Activated CD4-positive, alpha-beta T cell treated with anti-CD3 and anti-CD28 coated beads, Interleukin-10, Interleukin-2, amounts not matched to agents 100 ng/mL and 50 ng/mL, durations not matched to agents 16 hours and 8 hours (primary cell): ENCODE measurements at places on chromosomes 3 and 15.

- peak; percentile 31 for DNase-seq
Observed at GRCh38 chr15:44535523-44536301, 1.2 kb upstream of the EIF3J start.

DNA sequence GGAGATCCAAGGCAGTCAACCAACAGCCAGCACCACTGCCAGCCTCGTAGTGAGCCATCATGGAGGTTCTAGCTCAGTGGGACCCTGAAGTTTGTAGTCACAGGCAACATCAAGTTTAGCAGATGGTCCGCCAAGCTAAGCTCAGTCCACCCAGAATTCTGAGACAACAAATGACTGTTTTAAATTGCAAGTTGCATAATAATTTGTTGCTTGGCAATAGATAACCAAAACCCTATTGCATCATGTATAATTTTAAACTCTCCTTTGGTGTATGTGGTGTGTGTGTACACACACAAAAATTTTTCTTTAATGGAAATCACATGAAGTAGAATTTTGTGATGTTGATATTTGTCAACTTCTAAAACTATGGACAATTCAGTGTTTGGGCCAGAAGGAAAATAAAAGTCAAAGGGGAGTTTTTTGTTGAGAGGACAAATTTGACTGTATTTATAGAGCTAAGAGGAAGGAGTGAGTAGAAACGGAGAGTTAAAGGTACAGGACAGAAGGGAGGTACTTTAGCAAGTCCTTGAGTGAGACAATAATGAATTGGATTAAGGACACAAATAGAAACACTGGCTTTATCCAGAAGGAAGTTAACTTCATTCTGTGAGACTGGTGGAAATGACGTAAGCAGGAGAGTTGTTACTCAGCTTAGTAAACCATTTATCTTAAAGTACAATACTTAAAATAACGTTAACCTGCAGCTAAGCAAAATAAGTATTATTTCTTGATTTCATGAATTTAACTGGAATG is 83.6 kb downstream of the NCEH1 start:
- no peak for DNase-seq

DNA sequence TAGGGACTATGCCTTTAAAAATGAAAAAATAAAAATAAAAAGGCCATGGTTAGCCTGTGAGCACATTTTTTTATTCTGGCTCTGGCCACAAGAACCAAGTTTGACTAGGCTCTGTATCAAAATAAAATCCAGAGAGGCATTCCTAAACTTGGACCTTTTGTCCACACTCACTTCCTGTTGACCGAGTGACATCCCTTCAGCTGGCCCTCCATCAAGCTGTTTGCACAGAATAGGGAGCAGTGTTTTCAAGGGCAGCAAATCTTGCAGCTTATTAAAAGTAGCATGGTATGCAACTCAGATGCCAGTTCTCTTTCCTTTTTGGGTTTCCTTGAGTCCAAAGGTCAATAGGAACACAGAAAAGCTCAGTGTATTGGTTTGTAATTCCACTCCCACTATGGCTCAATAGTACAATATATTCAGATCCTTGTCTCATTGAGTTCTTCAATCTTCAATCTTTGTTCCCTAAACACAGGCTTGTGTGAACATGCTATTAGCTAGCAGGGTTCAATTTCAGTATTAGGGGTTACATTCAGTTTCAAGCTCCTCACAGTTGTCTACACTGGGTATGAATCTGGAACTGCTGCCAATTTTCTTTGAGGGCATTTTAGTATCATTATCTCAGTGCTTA is 244.5 kb downstream of the RBMS3 start:
- DNase-seq, result no peak

GRCh38 chr3:119700269-119700919 is 2.4 kb upstream of the CFAP91 start:
- DNase-seq, result peak; percentile 86

- DNase-seq, result no peak
Observed at GRCh38 chr3:80097674-80098073, 329.9 kb upstream of the ROBO1 start.

GRCh38 chr15:89130201-89130600 is 41.9 kb downstream of the ABHD2 start:
- DNase-seq, result peak; percentile 76

DNA sequence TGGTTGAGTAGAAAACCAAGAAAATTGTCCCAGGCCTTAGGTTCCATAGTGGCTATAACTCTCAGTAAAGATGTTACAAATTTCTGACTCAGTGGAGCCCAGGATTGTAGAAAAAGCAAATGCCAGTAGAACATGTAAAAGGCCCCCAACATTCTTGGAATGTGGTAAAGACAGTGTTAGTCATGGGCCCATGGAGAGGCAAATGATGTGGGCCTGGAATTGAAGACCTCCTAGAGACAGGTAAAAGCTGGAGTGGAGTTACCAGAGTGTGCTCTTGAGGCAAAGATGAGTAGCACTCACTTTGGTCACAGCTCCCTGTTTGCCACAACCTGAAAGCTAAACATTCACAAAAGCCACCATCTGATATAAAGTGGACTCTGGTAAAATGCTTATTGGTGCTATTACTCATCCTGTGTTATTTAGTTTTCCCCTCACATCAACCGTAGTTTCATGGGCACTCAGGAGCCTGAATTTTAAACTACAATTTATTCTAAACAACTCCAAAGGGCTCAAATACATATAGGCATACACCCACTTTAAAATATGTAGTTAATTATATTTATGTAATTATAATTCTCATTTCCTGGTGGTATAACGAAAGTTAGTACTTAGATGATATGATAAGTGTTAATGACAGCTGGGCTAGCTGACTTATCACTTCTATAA is 359.6 kb upstream of the NECTIN3 start:
- no peak for DNase-seq

- no peak for DNase-seq
Observed at GRCh38 chr3:43612419-43612818, 9.4 kb downstream of the ANO10 start.

GRCh38 chr15:95329362-95329761 is 1001.1 kb upstream of the NR2F2 start:
- peak; percentile 7 for DNase-seq

DNA sequence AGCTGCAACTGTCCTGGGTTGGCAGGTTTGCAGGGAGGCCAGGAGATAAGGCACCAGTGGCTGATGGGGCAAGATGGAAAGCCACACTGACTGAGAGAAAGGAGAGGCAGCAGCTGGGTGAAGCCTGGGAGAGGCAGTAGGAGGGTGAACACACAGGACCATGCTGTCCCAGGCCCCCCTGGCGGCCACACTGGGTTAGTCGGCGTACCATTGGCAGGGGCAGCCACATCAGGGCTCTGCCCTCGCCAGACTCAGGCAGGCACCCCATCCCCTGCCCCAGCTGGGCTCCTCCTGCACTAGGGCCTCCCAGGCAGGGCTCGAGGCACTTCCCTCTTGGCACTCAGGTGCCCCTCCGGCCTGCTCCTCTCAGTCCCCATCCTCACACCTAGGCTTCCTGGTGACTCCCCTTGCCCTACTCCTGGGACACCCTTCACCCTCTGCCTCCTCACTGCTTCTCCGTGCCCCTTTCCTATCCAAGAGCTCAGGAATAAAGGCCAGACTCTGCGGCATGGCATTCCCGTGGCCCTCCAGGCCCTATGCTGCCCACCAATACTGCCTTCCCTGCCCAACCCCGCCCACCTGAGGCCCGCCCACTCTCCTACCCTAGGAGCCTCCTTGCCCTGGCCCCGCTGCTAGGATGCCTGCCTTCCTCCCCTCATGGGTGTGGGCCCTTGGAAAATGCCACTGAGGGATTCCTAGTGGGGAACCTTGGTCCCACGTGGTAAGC is 28.7 kb upstream of the DUSP7 start:
- DNase-seq, result no peak

GRCh38 chr3:189014526-189014925 is 157.2 kb upstream of the TPRG1 start:
- DNase-seq, result no peak

DNA sequence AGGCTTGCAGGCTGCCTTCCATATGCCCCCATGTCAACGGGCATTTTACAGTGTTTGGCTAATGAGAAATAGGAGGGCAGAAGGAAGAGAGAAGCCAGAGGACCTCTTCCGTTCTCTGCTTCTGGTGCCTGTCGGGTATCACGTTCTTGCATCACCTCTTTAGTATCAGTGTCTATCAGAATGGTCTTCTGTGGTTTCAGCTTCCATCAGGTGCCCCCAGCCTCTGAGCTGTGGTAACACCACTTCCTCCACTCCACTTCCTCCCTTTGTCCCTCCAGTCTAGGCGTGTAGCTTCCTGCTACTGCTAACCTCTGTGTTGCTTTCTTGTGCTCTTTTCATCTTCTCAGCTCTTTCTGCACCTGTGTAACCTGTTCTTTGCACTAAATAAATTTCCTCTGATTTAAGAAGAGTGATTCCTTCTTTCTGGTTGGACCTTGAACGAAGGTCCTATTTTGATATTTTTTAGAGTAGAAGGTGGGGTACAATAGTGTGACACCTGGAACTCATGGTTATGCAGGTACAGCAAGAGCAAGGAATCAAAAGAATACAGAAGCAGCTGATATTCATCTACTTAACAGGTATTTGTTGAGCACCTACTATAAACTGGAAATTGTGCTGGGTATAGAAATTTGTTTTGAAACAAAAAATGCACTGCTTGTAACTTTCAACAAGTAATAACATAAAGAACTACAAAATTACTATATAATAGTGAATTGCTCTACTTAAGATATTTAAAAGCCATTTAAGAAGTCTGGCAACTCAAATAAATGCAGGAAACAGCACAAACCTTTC is 27.4 kb upstream of the FOXB1 start:
- peak; percentile 88 for DNase-seq

- DNase-seq, result no peak
Observed at GRCh38 chr15:39549912-39550311, 31.0 kb upstream of the THBS1 start.

GRCh38 chr15:87348746-87349145 is 907.8 kb downstream of the NTRK3 start:
- DNase-seq, result no peak

- no peak for DNase-seq
Observed at GRCh38 chr3:180570238-180570637, 31.7 kb upstream of the TTC14 start.

GRCh38 chr3:118088696-118089095 is 946.0 kb downstream of the IGSF11 start:
- no peak for DNase-seq

GRCh38 chr3:94303897-94304296 is 241.0 kb downstream of the NSUN3 start:
- DNase-seq, result no peak

DNA sequence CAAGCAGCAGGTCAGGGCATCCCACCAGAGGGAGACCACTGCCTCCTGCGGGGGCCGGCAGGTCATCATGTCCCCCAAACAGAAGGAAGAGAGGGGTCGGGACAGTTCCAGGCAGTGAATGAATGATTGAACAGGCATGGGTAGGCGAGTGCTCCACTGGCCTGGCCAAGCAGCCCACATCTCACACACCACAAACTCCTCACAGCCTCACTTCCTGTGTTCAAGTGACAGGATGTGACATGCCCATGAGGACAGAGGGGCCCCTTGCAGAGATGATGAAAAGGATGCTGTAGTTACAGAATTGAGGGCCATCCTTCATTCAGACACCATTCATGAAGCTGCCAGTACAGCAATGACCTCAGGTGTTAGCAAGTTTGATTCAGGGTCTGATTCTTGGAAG is 3.7 kb downstream of the IQSEC1 start:
- DNase-seq, result peak; percentile 85

DNA sequence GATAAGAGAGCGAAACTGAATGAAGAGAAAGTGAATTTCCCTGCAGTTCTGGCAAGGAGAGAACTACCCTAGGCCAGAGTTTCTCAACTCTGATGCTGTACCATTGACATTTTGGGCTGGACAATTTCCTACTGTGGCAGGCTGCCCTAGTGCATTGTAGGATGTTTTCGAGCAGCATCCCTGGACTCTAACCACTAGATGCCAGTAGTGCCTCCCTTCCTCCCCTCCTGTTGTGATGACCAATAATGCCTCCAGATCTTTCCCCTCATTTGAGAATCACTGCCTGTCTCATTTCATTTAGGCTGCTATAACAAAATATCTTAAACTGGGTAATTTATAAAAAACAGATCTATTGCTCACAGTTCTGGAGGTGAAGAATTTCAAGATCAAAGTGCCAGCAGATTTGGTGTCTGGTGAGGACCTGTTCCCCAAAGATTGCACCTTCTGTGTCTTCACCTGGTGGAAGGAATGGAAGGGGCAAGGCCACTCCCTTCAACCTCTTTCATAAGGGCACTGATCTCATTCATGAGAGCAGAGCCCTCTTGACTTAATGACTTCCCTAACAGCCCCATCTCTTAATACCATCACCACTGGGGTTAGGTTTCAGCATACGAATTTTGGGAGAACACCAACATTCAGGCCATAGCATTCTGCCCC is 188.9 kb upstream of the MEIS2 start:
- DNase-seq, result no peak

DNA sequence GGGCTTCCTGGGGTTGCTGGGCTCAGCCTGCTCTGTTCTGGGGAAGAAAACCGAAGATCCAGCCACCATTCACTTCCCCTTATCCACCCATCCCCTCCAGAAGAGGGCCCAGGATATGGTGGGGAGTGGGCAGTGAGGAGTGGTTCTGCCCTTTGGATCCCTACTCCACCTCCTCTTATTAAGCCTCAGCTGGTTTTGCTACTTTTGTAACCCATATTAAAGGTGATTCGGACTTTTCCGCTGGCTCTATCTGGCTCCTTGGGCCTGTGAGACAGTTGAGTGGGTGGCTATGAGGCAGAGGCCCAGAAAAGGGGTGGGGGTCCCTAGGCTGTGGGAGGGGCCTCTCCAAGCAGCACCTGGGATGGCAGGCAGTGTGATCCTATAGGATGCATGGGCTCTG is 33.8 kb downstream of the NBEAL2 start:
- DNase-seq, result no peak

GRCh38 chr15:69561071-69561784 is 108.6 kb downstream of the RPLP1 start:
- no peak for DNase-seq

- DNase-seq, result no peak
Observed at GRCh38 chr3:29514170-29514569, 233.3 kb downstream of the RBMS3 start.

DNA sequence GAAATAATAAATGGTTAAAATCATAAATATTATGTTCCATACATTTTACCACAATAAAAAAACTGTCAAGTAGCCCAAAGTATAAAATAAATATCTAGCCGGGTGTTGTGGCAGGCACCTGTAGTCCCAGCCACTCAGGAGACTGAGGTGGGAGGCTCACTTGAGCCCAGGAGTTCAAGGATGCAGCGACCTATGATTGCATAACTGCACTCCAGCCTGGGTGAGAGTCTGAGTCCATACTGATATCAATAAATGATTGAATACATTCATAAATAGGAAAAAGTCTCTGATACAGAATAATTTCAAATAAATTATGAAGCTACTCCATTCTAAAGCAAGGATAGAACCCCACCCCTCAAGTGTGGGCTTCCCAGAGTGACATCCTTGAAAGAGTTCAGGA is 68.5 kb upstream of the GATA2 start:
- no peak for DNase-seq
